ENCODE measurements at places on chromosomes 5 and 9.

DNA sequence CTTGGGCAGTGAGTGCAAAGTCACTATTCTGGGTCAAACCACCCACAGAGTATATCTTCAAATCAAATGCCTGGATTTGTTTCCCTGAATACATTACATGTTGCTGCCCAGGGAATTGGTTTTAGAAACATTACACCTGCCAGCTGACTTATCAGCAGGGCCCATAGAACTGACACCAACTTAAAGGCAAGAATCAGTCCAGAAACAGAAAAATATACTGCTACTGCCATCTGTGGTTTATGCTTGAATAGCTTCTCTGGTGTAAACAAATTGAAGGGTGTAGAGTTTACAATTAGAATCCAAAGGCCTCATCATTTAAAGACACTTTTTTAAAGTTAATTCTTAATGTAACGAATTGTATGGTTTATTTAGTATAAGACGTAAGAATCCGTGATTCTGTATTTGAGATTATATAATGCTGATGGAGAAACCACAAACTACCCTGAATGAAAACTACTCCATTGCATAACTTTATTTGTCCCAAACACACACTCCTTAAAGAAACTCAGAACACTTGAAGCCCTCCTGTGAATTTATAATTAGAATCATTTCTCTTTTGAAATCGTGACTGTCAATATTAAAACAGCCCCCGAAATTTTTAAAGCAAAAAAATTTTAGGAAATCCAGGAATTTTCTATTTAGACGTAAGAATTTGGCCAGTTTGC, 6.2 kb downstream of the NR6A1 start:
- DNase-seq, result no peak

DNA sequence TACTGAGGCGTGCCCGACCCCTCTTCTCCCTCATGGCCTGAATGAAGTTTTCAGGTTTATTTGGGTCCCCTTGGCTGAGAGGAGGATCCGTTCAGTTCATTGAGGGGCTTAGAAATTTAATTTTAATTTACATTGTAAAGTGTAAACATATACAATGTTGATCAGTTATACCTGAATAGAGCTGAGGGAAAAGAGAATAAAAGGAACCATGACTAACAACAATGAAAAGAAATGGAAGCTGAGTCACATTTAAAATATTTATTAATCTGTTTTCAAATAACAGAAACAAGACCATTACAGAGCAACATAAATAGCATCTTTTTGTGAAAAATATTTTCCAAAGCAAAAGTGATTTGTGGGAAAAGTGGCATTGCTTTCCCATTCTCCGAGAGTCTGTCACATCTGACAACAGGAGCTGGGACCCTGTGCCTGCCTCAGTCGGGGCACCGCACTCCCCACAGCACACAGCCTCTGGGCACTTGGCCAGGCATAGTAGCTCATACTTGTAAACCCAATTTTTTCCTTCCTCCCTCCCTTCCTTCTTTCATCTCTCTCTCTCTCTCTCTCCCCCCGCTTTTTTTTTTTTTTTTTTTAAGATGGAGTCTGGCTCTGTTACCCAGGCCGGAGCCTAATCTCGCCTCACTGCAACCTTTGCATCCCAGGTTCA, 28.7 kb downstream of the PROP1 start:
- no peak for DNase-seq

GRCh38 chr5:2480871-2481270, 270.6 kb downstream of the IRX2 start:
- no peak for DNase-seq

DNA sequence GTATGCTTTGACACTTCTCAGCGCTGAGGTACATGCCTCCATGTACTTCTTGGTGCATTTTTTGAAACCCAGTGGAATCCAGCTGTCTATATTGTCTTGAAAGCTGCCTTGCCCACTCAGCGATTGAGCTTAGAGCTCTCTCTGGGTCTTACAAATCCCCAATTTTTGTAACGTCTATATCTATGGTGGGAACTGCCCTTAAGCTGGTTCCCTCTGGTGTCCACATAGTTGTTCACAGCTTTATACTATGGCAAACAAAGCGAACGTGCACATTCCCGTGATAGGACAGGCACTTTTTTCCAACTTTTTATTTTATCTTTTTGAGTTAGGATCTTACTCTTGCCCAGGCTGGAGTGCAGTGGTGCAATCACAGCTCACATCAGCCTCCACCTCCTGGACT, 20.9 kb downstream of the CDHR2 start:
- DNase-seq, result no peak

DNA sequence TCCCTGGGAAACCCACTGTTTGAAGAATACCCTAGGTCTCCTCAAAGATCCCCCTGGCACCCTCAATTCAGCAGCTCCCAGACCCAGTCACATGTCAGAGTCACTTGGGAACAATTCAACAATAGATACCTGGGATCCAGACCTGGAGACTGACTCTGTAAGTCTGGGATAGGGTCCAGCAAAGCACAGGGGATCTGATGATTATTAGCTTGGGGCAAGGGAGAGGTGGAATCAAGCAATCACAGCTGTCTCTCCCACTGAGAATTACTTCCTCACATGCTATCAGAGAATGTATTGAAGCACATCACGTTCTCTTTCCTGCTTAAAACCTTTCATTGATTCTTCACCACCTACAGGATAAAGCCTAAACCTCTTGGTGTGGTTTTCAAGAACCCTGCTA, 5.9 kb downstream of the FAM193B start:
- DNase-seq, result no peak

GRCh38 chr5:39020458-39020857, 53.7 kb downstream of the RICTOR start:
- DNase-seq, result no peak

- no peak for DNase-seq
Observed at GRCh38 chr9:132955123-132955522, 10.7 kb upstream of the TSC1 start.

DNA sequence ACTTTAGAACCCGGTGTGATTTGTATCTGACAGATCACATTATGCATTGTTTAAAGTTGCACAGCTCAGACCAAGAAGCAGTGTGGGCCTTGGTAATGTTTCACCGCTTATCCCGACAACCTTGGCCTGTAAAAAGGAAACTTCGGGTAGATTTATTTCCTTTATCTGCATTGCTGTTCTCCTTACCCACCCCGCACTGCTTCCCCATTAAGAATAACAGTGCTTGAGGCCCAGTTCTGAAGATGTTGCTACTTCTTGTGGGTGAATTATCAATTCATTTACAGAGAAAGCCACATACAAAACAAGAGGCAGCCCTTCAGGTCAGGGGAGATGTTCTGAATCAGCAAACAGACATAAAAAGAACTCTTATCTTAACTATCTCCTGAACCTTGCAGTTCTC, 8.4 kb downstream of the SMARCA2 start:
- DNase-seq, result no peak

DNA sequence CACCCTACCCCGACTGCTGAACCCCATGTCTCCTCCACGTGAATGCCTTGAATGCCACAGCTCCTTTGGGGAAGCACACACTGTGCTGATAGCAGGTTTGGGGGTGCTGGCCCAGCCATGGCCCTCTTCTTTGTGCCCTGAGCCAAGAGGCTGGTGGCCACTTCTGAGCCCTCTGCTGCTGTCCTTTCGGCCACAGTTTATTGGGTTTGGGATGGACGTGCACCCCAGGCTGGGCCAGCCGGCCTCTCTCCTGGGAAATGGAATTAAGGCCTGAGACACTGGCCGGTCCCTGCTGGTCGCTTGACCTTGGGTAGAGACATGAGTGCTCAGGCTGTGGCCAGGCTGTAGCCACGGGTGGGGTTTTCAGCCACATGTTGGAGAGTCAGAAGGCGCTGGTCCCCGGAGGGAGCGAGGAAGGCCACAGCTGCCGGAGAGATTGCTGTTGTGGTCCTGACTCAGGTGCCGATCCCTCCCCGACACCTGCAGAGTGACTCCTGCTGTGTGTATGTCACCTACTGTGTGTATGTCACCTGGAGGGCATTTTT, 26.6 kb downstream of the FAM163B start:
- no peak for DNase-seq

- DNase-seq, result no peak
Observed at GRCh38 chr5:39199335-39199734, 20.0 kb downstream of the FYB1 start.

- DNase-seq, result no peak
Observed at GRCh38 chr9:117409321-117409720, 5.5 kb downstream of the ASTN2 start.

- no peak for DNase-seq
Observed at GRCh38 chr5:29114331-29114768, 2076.0 kb upstream of the CDH9 start.

GRCh38 chr5:172666251-172666650, 25.2 kb downstream of the NEURL1B start:
- DNase-seq, result no peak

GRCh38 chr5:126403876-126404275, 19.3 kb upstream of the GRAMD2B start:
- DNase-seq, result no peak

GRCh38 chr9:129483415-129484351, 137.2 kb downstream of the C9orf50 start:
- DNase-seq, result no peak

GRCh38 chr5:175115831-175116230, 328.2 kb downstream of the DRD1 start:
- DNase-seq, result no peak

- DNase-seq, result no peak
Observed at GRCh38 chr5:125408448-125409233, 662.2 kb upstream of the ZNF608 start.

DNA sequence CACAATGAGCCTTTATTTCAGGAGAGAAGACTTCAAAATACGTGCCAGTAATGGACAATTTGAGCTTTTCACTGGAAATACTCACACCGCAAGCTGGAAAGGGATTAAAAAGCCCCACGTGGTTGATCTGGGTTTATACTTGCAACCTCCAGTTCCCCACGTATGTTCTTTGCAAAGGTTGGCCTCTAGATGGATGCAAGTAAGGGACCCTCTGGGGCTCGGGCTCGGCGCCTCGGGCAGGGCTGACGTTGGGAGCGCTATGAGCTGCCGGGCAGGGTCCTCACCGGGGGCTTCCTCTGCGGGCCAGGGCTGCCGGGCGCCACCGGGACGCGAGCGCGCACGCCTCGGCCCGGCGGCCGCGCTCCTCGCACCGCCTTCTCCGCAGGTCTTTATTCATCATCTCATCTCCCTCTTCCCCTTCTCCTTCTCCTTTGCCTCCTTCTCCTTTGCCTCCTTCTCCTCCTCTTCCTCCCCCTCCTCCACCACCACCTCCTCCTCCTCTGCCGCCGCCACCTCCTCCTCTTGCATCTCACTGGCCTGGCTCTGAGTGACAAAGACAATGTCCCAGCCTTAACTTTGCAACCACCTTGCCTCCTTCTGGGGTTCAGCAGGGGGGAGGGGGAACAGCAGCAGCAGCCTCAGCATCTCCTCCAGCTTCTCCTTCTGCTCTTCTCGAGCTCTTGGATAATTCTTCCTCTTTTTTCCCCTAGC, 701 bp upstream of the ZNF462 start:
- DNase-seq, result no peak

DNA sequence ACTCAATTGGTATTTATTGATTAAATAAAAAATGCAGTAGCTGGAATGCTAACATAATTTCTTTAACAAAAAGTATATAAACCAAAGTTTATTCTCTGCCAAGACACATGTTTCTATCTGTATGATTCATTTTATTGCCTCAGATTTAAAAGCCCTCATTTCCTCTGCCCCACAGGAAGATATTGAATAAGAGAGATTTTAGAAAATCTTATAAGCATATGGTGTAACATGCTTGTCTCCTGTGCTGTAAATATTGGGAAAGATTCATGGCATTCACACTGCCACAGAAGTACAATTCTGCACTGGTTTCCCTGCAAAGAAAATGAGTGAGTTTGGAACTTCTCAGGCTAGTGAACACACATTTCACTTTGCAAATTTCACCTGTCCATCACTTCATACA, 134.9 kb upstream of the FBXL7 start:
- no peak for DNase-seq

GRCh38 chr5:158388021-158388420, 529.1 kb upstream of the CLINT1 start:
- DNase-seq, result no peak

GRCh38 chr5:113059232-113060040, 82.8 kb downstream of the DCP2 start:
- no peak for DNase-seq

- DNase-seq, result no peak
Observed at GRCh38 chr9:108094676-108094993, 605.1 kb upstream of the KLF4 start.

- no peak for DNase-seq
Observed at GRCh38 chr5:154937186-154937717, 759 bp downstream of the GEMIN5 start.

DNA sequence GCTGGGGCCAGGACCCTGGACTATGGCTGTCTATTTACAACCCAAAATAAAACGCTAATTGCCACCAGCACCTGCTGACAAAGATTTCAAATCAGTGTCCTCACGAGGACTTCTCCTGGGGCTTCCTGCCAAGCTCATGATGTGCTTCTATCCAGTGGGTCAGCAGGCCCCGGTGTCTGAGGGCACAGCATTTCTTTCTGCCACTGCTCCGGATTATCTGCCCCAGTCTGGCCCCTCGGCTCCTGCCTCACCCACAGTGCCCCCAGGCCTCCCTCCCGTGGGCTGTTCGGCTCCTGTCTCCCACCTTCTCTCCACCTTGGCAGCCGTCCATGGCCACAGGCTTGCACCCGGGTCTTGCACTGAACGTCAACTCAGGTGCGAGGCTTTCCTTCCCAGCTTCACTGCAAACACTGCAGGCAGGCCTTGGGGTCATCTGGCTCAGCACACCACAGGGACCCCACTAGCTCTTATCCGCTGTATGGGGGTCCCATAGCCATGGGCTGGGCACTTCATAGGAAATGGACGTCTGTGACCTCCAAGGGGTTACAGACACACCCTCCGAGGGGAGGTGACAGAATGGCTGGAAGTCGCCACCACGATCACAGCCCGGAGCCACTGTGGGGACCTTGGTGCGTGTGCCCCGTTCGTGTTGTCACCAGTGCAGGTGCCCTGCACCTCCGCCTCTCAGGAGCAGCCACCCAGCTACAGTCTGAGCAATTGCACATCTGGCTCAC, 43.8 kb upstream of the FCN1 start:
- no peak for DNase-seq

DNA sequence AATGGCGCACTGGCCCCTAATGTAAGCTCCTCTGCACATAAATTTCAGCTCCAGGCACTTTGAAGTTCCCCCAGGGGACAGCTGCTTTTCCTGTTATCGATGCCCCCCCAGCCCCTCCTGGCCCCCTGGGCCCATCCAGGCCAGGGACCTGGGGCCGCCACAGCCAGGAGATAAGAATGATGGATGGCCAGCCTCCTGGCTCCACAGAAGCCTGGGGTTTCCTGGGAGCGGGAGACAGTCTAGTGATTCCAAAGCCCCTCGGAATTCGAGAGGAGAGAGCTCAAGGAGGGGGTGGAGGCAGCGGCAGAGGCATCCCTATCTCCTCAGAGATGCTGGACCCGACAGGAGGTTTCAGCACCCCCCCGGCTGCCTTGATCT, 98.4 kb upstream of the HAND1 start:
- DNase-seq, result no peak

GRCh38 chr5:93307557-93307956, 273.5 kb downstream of the NR2F1-AS1 start:
- DNase-seq, result no peak

DNA sequence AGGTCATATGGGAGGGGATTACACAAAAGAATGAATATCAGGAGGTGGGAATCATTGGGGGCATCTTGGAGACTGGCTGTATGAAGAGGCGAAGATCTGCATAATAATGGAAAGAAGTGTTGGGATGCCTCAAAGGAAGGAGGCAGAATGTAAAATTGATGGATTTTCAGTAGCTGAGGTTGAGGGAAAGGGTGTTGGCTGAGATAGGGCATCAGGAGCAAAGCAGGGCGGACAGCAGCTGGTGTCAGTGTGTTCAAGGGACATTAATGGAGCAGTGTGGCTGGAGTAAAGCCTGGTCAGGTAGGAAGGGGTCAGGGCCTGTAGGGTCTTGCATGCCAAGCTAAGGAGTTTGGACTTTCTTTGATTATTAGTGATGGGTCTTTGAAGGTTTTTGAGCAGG, 65.2 kb upstream of the TNFAIP8 start:
- DNase-seq, result no peak
